Liver (tissue), 10 donors: ENCODE measurements at places on chromosomes 3 and 15. TPM values are rescaled to one million over a fixed set of nuclear protein-coding genes. Genes with fewer than 3 reads are reported as not detected.

- DNase-seq: no peak
Observed at GRCh38 chr15:58434334-58434875, 2.6 kb downstream of the LIPC start.

SLC12A1 gene
- 0.42 TPM for total RNA-seq

DNA sequence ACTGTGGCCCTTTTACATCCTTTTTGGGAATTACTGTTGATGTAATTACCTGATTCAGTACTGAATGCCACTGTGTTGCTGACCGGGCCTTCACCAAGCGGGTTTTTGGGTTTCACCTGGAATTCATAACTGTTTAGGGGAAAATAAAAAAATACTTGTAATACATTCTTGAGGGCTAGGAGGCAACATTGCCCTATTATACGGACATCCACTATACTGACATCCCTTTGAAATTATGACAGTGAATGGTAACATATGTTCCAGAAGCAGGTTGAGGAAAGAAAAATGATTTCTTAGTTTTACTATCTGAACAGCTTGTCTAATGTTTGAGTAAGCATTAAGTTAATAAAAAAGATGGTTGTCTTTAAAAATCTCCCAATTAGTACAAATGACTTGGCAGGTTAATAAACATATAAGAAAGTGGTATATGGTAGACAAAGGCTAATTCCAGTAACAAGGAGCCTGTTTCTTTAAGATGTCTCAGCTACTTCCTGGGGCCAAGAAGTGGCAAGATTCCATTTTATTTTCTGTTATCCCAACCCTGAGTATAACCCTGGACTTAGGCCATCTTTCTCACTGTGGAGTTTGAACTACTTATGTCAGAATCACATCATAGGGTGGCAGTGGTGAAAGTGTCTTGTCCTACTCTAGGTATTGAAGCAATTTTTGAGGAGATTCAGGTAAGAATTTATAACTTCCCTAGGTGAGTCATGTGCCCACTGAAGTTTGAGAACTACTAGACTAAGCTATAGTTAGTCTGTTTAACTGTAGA is 45.5 kb downstream of the TFG start:
- no peak for DNase-seq

GRCh38 chr3:127207727-127208482 is 15.0 kb downstream of the PRR23E start:
- DNase-seq: no peak

DNA sequence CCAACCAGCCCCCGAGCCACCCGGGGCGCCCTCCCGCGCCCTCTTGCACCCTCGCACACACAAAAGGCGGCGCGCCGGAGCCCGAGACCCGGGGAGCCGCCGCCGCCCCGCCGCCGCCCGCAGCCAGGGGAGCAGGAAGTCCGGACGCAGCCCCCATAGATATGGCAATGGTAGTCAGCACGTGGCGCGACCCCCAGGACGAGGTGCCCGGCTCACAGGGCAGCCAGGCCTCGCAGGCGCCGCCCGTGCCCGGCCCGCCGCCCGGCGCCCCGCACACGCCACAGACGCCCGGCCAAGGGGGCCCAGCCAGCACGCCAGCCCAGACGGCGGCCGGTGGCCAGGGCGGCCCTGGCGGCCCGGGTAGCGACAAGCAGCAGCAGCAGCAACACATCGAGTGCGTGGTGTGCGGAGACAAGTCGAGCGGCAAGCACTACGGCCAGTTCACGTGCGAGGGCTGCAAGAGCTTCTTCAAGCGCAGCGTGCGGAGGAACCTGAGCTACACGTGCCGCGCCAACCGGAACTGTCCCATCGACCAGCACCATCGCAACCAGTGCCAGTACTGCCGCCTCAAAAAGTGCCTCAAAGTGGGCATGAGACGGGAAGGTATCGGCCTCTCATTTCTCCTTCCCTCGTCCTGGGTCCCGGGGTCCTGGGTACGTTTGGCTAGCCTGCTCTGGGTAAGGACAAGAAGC is 1.6 kb downstream of the NR2F2 start:
- peak; percentile 37 for DNase-seq

DNA sequence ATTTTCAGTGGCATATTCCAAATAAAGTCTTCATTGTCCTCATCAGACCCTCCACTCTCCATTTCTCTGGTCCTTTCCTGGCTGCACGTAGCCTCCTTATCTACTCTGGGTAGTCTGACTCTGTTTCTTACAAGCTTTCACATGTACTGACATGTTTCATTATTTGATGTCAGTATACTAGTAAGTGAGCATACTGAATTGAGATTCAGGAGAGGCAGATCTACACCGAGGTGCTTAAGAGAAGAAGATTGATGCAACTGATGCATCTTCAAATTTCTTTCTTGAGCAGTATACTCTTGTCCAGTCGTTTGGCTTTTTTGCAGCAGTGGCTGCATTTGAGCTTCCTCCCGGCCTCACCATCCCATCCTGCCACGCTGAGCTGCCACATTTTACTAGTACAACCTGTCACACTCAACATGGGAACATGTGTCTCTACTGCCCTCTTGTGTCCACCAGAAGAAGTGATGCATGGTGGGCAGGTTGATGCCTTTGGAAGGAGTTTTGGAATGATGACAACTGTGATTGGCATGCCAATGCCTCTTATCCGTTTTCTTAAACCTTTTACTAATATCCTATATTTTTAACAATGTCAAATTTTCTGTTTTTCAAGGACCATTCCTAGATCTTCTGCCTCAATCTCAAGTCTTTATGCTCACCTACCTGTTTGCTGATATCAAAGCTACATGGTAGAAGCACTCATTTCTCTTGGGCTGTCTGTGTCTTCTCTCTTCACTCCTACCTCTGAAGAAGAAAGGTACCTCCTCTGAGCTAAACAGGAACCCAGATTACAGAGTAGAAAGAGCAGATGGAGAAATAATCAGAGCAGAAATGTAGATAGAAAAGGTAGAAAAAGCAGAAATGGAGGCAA is 38.7 kb downstream of the GUCA1C start:
- peak; percentile 38 for DNase-seq

LXN gene
- 1.7 TPM for total RNA-seq

- DNase-seq: no peak
Observed at GRCh38 chr15:93018574-93018973, 70.4 kb downstream of the RGMA start.

CTXN2 gene
- total RNA-seq: not detected

DNA sequence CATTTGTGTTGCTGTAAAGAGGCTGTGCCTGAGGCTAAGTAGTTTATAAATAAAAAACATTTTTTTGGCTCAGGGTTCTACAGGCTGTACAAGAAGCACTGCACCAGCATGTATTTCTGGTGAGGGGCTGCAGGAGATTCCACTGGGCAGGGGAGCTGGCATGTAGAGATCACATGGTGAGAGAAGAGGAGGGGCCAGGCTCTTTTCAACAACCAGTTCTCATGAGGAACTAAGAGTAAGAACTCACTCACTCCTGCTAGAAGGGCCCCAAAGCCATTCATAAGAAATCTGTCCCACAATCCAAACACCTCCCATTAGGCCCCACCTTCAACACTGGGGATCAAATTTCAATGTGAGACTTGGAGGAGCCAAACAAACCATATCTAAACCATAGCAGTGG is 214.9 kb upstream of the LMCD1 start:
- DNase-seq: no peak

ABI3BP gene
- total RNA-seq: 1.9 TPM

TMEM212 gene
- not detected for total RNA-seq

GRCh38 chr3:112653209-112653871 is 12.4 kb upstream of the CCDC80 start:
- DNase-seq: no peak

- DNase-seq: no peak
Observed at GRCh38 chr3:50417637-50418033, 58.3 kb upstream of the TMEM115 start.

DNA sequence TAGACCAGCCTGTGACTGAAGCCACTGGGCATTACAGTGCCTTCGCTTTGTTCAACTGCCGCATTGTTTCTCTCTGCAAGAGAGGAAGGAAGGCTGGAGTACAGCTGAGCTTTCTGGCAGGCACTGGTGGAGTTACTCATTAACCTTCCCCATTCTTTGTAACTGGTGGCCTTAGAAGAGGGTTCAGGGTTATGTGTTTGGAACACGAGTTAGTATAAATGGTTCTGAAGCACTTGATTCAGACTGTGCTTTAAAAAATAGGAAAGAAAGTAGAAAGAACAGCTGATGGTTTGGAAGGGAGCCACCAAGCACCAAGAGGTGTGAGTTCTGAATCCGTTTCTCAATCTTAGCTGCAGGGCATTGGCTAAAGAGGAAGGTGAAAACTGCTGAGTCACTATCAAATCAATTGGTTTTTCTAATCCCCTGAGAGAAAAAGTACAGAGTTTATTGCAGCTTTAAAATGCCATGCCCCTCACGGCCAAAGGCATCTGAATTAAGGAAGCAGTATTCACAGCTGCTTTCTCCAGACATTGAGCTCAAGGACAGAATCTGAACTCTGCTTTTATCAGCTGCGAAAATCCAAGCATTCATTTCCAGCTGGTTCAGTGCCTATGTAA is 3.6 kb downstream of the HGD start:
- DNase-seq: peak; percentile 39

- no peak for DNase-seq
Observed at GRCh38 chr15:38145651-38146111, 107.0 kb upstream of the SPRED1 start.

DNA sequence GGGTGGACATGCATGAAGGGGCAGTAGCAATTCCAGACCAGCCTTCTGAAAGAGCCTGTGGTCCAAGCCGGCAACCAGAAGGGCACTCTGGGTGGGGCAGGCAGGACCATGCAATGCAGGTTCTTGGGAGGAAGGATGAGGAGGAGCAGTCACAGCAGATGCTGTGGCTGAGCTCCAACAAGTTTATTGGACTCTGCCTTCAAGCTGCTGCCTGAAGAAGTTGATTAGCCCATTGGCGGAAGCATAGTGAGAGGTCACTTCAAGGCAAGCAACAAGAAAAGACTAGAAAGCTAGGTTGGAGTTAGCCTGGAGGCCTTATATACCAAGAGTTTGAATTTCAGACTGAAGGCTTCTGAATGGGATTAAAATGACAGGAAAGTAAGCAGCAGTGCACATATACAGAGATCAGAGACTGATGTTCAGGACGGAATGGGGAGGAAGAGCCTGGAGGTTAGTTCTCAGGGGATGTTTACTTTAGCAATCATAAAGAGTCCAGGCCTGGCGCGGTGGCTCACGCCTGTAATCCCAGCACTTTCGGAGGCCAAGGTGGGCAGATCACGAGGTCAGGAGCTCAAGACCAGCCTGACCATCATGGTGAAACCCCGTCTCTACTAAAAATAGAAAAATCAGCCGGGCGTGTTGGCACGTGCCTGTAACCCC is 39.9 kb downstream of the SFMBT1 start:
- DNase-seq: no peak

- DNase-seq: no peak
Observed at GRCh38 chr3:62363275-62363674, 10.1 kb downstream of the FEZF2 start.

GRAMD1C gene
- 2.3 TPM for total RNA-seq

GRCh38 chr3:61847784-61848462 is 286.6 kb downstream of the PTPRG start:
- DNase-seq: peak; percentile 35

SPTBN5 gene
- 1.7 TPM for total RNA-seq

CPN2 gene
- total RNA-seq: 20.4 TPM

DNA sequence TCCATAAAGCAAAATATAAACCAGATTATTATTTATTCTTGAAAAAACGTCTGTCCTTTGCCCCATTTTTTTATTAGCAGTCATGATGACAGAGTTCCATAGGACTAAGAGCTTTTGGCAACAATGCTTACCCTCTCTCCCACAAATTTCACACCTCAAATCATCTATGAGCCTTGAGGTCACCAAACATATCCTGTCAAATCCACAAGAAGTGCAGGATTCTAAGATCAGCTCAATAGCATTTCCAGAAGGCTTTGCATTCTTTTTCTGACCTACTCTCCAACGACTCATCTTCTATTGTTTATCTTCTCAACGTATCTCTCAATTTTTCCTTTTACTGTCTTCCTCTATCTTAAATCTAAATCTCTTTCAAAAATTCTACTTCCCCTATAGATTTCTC is 619.1 kb upstream of the BCHE start:
- no peak for DNase-seq

DNA sequence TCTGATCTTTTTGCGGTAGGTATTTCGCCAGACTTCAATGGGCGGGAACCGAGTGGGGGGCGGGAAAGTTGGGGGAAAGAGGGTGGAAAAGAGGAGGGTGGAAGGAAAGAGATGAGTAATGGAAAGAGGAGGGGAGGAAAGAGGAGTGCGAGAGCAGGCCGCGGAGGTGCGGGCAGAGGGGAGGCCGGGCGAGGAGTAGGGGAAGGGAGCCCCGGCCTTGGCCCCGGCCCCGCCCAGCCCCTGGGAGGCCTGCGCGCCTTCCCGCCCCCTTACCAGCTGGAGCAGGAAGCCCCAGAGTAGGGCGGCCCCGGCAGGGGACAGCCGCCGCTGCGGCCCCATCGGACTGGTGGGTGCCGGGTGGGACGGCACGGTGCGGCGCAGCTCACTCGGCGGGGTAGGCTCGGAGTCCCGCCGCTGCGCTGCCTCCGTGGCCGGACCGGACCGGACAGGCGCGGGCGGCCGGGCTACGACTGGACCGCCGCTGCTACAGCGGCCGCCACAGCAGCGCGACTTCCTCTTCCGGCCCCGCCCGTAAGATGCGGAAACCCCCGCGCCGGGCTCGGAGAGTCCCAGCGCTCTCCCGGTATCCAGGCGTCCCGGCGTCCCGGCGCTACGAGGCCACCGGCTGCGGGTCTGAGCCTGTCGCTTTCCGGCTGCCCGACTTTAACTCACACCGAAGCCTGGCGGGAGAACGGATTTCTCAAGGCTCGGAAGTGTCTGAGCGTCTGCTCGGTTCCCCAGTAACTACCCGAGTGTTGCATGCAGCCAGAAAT is at the start of gene SPPL2A:
SPPL2A (minus strand) TSS at position 512 of the 773 bp plus-strand sequence; CDS start at position 339, 173 bp downstream.
- DNase-seq: peak; percentile 82

DNA sequence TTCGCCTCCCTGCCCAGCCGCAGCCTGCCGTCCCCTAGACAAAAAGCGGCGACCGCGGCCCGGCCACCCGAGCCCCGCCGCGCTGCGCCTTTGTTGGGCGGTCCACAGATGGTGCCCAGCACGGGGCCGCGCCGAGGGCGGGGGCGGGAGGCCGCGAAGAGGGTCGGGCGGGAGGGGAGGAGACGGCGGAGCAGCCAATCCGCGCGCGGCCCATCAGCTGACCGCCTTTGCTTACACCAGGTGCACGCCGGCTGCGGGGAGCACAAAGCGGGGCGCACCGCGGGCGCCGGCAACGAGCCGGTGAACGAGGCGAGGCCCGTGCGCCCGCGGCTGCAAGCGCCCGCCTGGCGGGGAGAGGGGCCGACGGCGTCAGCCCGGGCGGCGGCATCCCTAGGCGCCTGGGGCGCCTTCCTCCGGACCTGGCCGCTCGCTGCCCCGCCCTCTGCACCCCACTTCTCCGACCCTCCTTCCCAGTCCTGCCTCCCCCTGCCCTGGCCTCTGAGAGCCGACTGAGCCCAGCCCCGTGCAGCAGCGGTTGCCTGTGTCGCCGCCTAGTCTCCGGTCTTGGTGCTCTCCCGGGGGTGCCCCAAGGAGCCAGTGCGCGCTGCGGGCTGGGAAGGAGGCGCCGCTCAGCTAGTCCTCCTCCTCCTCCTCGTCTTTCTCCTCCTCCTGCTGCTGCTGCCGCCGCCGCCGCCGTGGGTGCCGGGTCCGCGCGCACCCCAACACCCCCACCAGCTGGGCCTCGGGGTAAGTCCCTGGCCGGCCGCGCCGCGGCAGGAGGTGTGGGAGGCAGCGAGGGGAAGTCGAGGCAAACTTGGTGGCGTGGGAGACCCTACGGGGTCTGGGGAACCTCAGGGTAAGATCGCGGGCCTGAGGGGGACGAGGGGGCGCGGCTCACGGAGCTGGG is at the start of gene LRRN1:
LRRN1 (plus strand) TSS at position 259 of the 907 bp plus-strand sequence. CDS start 45,211 bp downstream, outside the sequence.
- DNase-seq: peak; percentile 37

RBP2 gene
- not detected for total RNA-seq

GRCh38 chr3:153096731-153097131 is 65.3 kb upstream of the RAP2B start:
- DNase-seq: no peak

GRCh38 chr3:109927161-109927560 is 589.8 kb upstream of the DPPA4 start:
- no peak for DNase-seq
